ENCODE measurements at places on chromosomes 1 and 21.
A peak's percentile ranks its signal among the peaks of the same experiment; 100 is the strongest.

DNA sequence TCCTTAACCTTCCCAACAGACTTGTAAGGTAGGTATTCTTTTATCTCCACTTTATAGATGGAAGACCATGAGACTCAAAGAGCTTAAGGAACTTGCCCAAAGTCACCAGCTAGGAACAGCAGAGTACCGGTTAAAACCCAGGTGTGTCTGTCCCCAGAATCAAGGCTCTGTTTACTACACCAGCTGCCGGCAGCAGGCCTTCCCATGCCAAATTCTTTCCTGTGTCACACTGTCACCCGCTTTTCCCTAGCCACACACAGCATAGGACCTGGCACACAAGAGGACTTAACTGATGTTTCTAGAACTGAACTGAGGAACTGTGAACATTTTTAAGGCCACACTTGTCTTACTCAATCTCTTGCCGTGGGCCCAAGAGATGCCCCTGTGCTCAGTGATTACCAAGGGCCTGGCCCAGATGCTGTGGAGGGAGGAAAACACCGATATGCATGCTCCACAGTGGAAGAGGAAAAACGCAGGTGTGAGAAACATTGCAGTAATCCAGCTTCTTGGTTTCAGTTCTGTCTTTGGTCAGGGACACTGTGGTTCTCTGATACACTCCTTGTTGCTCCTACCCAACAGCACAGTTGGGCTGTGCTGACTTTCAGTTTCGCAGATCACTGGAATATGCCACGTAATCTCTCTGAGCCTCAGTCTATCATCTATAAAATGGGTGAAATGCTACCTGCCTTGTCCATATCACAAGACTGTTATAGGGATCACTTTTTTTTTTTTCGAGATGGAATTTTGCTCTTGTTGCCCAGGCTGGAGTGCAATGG, 13.9 kb upstream of the LY9 start:
- DNase-seq = no peak

GRCh38 chr1:93598396-93598795, 83.2 kb downstream of the BCAR3 start:
- no peak for DNase-seq

- no peak for DNase-seq
Observed at GRCh38 chr21:15259824-15260223, 195.0 kb upstream of the NRIP1 start.

GRCh38 chr1:154741741-154742495, 128.2 kb downstream of the KCNN3 start:
- DNase-seq = peak; percentile 32

DNA sequence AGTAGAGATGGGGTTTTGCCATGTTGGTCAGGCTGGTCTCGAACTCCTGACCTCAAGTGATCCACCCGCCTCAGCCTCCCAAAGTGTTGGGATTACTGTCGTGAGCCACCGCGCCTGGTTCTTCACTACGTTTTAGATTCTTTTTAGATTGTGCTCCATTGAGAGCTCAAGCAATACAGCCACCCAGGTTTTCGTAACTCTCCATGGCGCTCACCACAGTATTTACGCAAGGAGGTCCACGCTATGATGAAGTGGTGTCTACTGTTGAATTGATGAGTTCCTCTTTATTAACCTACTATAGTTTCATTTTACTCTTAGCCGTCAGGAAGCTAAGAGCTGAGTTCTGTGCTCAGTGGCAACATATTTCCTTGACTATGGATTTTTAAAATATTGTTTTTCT, 1.8 kb upstream of the KIF1B start:
- DNase-seq = no peak

- DNase-seq = no peak
Observed at GRCh38 chr1:101144671-101145448, 92.0 kb upstream of the S1PR1 start.

DNA sequence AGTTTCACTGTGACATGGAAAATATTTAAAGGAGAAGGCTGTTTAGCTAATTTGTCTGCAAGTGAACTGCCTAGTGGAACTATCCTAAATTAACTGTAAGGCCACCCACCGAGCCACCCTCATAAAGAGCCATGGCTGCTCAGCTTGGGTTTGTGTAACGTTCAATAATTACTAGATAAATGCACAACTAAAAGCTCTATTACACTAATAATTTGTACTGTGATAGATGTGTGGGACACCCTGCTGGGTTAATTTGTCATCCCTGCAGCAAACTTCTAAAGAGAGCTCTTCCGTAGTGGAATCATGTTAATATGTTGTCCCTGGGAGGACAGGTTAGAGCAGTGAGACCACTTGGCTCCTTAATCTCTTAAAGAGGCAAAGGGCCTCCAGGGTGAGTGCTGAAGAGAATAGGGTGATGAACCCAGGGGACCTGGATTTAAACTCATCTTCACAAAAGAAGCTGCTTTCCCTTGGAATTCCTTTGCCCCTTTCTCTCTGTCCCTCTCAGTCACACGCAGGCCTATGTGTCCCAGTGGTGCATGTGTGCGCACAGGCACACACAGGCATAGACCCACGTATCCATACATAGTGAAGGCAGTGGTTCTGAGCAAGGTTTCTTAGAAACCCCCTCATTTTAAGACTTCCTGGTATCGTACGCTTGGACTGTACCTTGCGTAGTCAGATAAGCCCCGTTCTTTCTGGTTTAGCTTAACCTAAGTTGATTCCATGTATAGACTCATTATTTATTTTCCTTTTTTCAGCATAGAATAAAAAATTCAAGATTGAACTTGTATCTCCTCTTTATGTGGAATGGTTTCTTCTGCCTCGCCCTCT, 310.3 kb downstream of the NFIA start:
- DNase-seq = no peak

DNA sequence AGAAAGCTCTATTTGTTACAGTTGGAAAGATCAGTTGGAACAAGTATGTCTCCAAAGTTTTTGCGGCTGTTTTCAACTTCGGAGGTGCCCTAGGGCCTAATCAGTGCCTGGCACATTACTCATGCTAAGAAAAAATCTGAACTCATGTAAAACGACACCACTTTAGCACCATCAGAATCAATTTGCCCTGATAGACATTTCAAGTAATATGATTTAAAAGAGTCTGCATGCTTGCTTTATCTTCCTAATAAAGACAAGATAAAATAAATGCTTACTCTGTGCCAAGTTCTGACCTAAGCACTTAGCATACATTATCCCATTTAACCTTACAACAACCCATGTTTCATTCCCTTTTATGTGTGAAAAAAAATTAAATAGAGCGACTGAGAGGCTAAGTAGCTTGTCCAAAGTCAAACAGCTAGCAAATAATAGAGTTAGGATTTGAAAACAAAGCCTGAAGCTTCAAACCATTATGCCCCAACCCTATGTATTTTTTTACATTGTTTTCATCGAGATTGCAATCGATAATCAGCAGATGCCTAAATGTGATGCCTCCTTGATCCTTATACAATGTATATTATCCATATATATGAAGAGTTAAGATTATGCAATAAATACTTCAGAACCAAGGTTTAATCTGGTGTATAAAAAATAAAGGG, 91.3 kb downstream of the DENND1B start:
- DNase-seq = no peak

- no peak for DNase-seq
Observed at GRCh38 chr1:24391882-24392603, 21.5 kb downstream of the STPG1 start.

GRCh38 chr1:160605792-160606479, 26.6 kb upstream of the CD84 start:
- DNase-seq = no peak

DNA sequence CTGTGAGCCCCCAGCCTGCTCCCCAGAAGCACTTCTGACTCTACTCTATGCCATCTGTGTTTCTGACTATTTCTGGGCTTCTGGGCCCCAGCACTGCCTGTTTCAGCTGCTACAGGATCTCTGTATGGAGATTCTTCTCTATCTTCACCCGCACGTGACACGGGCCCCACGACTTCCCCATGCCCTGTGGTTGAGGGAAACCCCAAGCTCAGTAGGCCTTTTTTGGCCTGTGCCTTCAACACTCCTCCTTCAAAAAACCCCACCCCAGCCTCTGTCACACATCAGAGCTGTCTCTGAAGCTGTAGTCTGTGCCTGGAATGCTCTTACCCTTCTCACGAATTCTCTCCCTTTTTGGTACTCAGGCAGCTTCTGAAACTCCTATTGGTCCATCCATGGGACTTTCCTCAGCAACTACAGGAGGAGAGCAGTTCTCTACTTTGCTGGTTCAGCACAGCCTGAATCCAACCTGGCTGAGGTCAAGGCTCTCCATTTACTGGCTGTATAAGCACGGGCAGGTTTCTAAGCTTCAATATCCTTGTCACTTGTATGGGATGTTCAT, 2.0 kb upstream of the NID1 start:
- DNase-seq = no peak

- no peak for DNase-seq
Observed at GRCh38 chr1:202155478-202156021, 4.9 kb downstream of the PTPN7 start.

GRCh38 chr1:222413991-222414549, 133.8 kb downstream of the HHIPL2 start:
- no peak for DNase-seq

DNA sequence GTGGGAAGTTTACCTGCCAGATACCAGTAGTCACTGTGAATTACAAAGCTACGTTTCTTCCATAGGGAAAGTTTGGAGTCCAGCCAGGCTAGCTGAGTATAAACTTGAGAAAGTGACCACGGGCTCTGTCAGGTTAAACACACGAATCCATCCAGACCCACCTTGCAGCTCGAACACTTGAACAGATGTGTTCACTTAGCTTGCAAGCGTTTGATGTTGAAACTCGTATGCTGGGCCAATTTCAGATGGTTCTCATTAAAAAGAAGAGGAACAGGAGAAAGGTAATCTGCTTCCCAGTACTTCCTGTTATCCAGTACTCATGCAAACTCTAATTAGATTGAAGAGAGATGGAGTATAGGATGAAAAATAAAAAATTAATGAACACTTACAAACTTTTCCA, 636.4 kb downstream of the SMYD3 start:
- DNase-seq = no peak

GRCh38 chr21:14617871-14618270, 71.8 kb upstream of the SAMSN1 start:
- DNase-seq = no peak

GRCh38 chr21:28554660-28555475, 437.8 kb downstream of the LTN1 start:
- DNase-seq = peak; percentile 24

DNA sequence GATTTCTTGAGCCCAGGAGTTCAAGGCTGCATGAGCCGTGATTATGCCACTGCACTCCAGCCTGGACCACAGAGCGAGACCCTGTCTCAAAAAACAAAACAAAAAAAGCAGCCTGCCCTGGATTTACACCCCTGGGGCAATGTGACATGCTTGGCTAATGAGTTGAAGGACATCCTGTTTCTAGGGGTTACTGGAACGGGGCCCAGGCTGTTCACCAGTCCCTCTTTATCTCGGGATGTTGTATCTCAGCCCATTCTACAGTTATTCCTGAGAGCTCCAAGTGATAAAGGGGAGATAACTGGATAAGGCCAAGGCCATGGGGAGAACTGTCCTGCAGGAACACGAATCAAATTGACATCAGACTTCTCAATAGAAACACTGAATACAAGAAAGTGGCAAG, 21.7 kb upstream of the S100A2 start:
- DNase-seq = no peak

GRCh38 chr21:36745459-36745858, 46.5 kb downstream of the SIM2 start:
- DNase-seq = no peak

DNA sequence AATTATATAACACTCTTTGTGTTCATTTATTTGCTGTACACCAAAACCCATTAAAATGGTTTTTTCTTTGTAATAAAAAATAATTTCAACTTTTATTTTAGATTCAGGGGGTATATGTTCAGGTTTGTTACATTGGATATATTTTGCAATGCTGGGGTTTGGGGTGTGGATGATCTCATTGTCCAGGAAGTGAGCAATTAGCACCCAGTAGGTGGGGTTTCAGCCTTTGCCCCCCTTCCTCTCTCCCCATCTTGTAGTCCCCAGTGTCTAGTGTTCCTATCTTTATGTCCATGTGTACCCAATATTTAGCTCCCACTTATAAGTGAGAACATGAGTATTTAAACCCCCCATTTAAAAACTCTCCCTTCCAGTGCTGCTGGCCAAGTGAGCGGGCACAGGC, 184.6 kb downstream of the RHOU start:
- no peak for DNase-seq

- DNase-seq = no peak
Observed at GRCh38 chr21:28235169-28235895, 757.3 kb downstream of the LTN1 start.

GRCh38 chr21:28871388-28872010, 121.2 kb downstream of the LTN1 start:
- DNase-seq = no peak

DNA sequence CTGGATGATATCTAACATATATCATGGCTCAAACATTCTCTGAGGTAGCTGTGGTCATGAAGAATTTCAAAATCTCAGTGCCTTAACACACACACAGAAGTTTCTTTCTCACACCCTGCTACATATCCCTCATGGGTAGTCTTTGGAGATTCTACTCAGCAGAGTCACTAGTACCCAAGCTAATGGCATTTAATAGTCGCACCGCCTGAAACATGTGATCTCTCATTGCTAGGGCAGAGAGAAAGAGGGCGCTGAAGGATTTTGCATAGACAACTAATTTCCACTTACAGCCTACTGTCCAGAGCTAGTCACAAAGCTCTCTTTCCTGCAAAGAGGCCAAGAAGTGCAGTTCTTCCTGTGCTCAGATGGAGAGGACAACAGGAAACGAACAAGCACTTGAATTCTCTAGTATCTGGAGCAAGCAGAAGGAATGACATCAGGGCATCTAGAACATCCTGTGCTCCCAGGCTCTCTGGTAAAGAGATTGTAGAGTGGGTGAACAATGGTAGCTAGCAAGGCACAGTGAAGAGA, 183.4 kb upstream of the PTBP2 start:
- DNase-seq = peak; percentile 72

GRCh38 chr1:2231532-2232254, 3.6 kb downstream of the SKI start:
- DNase-seq = peak; percentile 66

- no peak for DNase-seq
Observed at GRCh38 chr1:62282909-62283755, 36.1 kb downstream of the KANK4 start.

- DNase-seq = no peak
Observed at GRCh38 chr1:214416858-214417257, 134.5 kb downstream of the PTPN14 start.

GRCh38 chr1:108077991-108078390, 113.0 kb upstream of the VAV3 start:
- no peak for DNase-seq

GRCh38 chr1:204222764-204223055, 8.9 kb upstream of the GOLT1A start:
- no peak for DNase-seq

DNA sequence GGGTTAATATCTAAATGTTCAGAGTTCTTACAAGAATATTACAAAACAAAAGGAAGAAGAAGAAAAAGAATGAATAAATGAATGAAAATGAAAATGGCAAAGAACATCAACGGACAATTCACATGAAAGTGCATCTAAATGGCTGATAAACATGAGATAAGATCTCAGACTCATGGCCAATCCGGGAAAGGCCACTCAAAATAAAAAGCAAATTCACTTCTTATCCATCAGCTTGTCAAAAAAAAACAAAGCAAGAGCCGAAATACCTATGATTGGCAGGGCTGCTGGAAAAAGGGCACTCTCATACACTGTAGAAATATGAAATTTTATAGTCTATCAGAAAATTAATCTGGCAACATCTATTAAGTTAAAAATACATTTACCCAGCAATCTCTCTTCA, 103.6 kb upstream of the EDEM3 start:
- DNase-seq = no peak
